Stimulated activated CD4-positive, alpha-beta T cell treated with anti-CD3 and anti-CD28 coated beads, Interleukin-1b, Interleukin-23, amount 100 ng/mL, for 24 hours (primary cell): ENCODE measurements at places on chromosomes 7 and 10.

GRCh38 chr7:68258609-68259008 lies 1262.0 kb downstream of the TYW1 start:
- DNase-seq = no peak

DNA sequence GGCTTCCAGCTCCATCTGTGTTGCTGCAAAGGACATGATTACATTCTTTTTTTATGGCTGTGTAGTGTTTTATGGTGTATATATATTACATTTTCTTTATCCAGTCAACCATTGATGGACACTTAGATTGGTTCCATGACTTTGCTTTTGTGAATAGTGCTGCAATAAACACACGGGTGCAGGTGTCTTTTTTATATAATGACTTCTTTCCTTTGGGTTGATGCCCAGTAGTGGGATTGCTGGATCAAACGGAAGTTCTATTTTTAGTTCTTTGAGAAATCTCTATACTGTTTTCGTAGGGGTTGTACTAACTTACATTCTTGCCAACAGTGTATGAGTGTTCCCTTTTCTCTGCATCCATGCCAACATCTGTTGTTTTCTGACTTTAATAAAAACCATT lies 189.7 kb downstream of the ACTR3B start:
- DNase-seq = no peak

DNA sequence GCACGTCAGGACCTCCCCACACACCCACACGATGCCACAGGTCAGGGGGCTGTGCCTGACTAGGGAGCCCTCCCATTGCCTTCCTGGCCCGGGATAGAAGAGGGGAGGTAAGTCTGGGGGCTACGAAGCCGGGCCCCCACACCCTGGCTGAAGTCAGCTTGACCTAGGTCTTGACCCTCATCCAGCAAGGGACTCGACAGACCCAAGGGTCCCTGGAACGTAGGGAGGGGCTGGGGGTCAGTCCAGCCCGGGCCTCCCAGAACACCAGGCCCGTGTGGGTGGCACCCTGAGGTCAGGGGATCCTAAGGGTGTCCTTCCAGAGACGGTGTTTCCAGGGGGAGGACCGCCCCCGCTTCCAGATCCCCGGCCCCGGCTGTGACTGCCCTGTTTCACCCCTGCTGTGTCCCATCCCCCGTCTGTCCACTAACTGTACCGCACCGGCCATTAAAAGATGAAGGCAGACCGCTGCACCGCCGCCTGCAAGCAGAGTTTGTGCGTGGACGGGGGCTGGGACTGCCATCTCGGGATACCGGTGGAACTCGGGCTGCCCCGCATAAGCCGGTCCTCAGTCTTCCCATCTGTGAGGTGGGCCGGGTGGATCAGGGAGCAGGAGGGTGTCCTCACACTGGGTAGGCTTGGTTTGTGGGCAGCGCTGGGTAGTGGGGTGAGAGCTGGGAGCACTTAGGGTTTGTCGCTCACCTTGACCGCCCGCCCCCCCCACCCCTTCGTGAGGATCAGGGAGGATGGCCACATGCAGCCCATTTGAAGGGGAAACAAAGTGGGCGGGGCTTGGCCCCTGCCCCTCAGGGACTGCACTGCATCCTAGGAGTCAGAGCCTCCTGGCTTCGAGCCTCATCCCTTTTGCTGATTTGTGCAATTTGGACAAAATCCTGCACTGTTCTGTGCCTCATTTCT lies 21.1 kb downstream of the SLC29A4 start:
- no peak for DNase-seq

DNA sequence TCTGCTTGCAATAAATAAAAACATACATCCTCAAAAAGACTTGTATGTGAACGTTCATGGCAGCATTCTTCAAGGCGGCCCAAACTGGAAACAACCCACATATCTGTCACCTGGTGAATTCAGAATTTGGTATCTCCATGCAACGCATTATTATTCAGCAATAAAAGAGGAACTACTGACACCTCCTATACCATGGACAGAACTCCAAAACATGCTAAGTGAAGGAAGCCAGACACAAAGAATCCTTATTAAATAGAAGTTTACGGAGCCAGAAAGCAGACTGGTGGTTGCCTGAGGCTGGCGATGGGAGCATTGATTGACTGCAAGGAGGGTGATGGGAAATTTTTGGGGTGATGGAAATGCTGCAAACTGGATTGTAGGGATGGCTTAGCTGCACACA lies 530.8 kb upstream of the DPP6 start:
- DNase-seq = no peak

DNA sequence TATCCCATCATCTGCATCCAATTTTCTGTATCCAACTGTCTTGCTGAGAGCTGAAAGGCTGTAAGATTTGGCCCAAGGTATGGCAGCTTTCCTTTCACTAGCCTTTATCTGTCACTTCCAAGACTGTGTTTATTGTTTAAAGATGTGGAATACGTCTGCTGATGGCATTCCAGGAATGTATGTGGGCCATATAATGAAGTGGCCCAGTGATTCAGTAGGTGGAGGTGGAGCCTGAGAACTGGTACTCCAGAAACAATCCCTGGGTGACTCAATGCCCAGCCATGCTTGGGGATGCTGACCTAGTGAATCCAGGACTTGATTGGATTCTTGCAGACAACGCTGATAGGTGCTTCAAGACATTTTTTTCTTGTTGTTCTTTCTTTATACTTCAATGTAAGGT lies 13.5 kb downstream of the NEUROD6 start:
- DNase-seq = no peak

GRCh38 chr7:290554-291372 lies 793 bp downstream of the FOXL3 start:
- DNase-seq = no peak

GRCh38 chr10:97012470-97012869 lies 173.3 kb downstream of the SLIT1 start:
- no peak for DNase-seq

DNA sequence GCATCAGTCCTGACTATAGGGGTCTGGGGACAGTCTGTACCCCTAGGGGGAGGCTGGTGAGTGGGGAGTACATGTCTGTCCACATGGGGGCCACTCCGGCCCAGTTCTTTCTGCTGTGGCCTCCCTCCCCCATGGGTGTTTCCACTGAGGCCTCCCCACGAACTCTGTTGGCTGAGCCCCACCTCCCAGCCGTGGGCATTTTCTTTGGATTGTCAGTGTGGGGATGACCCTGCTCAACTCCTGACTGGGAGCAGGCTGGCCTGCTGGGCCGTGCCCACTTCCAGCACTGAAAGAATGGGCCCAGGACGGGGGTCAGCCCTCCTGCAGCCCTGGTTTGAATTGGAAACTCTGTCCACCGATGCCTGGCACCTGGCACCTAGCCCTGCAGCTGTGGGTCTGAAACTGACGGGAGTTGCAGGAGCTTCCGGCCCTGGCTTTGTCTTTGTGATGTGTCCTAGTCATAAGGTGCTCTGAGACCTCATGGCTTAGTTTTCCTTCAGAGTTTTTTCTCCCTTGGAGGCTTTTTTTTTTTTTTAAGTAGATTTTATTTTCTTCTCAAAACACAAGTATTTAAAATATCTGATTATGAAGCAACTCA lies 46.5 kb downstream of the LHPP start:
- no peak for DNase-seq

DNA sequence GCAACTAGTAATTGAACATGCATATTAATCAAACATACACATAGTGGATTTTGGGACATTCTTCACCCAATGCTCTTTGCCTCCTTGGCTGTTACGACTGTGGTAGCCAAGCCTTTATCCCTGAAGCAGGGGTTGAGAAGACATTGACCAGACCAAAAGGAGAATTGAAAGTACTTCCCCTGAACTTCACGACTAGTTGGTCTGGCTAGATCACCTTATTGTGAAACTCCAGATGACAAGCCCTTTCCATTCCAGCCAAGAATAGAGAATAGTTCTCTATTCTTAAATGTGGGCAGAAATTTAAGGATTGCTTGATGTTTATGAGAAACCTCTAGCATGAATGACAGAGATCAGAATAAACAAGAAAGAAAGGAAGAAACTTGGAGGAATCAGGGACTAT lies 97.0 kb downstream of the LRMDA start:
- no peak for DNase-seq

GRCh38 chr7:104126411-104126841 lies 81.4 kb downstream of the ORC5 start:
- DNase-seq = no peak

DNA sequence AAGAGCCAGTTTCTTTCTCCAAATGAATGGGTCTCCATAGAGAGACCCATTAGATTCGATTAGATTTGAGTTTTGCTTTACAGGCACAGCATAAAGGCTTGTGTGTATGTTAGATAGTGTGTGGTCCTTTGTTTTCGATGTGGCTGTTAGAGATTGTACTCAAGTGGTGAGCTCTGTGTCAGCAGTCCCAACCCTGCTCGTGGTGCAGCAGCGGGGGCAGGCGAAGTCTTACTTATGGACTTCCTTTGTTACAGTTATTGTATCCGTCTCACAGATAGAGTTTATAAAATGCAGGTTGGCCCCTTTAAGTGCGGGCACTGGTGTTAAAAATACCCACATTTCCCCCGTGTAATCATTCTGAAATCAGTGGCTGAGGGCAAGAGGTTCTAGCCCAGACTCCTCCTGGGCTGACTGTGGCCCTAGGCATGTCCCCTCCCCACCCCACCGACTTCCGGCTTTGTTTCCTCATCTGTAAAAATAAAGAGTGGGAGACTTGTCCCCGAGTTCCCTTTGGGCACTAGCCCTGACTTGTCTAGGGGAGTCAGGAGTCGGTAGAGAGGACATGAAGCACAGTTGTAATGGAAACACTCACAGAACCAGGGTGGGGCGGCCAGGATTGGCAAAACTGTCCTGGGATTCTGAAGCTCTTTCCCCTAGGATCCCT lies 28.6 kb downstream of the MTURN start:
- DNase-seq = no peak

DNA sequence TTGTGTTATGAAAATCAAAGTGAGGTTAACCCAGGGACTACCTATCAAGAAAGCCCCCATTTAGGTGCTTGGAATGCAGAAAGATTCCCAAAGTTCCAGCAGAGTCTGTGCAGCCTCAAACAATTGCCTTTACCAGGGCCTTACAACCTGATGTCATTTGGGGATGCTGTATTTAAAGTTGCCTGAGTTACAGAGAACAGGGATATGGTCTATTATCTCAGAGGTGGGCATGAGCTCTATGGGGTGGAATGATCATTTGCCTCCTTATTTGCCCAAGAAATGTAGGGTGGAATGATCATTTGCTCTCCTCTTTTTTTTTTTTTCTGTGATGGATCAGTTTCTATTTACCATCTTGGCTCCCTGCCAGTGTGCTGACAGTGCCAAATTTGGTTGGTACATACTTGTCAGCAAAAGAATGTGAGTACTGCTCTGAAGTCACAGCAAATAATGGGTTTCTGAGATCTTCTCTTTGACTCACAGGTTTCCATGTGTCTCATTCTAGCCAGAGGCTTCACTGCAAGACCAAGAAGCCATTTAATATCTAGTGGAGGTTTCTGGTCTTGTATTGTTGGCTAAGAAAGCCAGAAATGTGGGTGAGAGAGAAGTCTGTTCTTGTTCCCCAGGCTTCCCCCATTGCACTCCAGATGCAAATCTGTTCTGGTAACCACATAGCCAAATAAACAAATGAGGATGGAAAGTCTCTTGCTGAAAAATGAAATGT lies 45.5 kb upstream of the ZNRF2 start:
- no peak for DNase-seq
